Thoracic aorta endothelial cell (primary cell): ENCODE measurements at places on chromosomes 2 and 18. TPM values are rescaled to one million over a fixed set of nuclear protein-coding genes. Genes with fewer than 3 reads are reported as not detected.

OR6B2 gene
- not detected in 2 replicates for total RNA-seq

SKOR2 gene
- not detected in 2 replicates for total RNA-seq

PIEZO2 gene
- 0.29 and 31.0 TPM in 2 replicates for total RNA-seq

SERPINB2 gene
- total RNA-seq: 28.1 and 37.5 TPM in 2 replicates

ERMN gene
- not detected in 2 replicates for total RNA-seq

IL36RN gene
- total RNA-seq: not detected in 2 replicates

RAB27B gene
- 0.27 and 0.36 TPM in 2 replicates for total RNA-seq

FBXO48 gene
- total RNA-seq: 0.72 and 0.80 TPM in 2 replicates

ONECUT2 gene
- total RNA-seq: under 0.01 TPM in 2 replicates

AAMP gene
- 87.4 and 97.3 TPM in 2 replicates for total RNA-seq

EHBP1 gene
- 40.3 and 46.6 TPM in 2 replicates for total RNA-seq

DNER gene
- 0.07 and 0.13 TPM in 2 replicates for total RNA-seq

GCG gene
- not detected in 2 replicates for total RNA-seq

RAB6C gene
- total RNA-seq: not detected in 2 replicates

CCDC148 gene
- total RNA-seq: 0.14 and 0.27 TPM in 2 replicates

OSR1 gene
- 0.07 TPM in 1 of 2 replicates, not detected in the other for total RNA-seq

GPAT2 gene
- 6.5 and 7.4 TPM in 2 replicates for total RNA-seq

ANKRD53 gene
- total RNA-seq: 0.13 and 0.50 TPM in 2 replicates

PLB1 gene
- 0.50 and 0.53 TPM in 2 replicates for total RNA-seq

RFTN2 gene
- total RNA-seq: 6.3 and 6.5 TPM in 2 replicates

LRRC30 gene
- not detected in 2 replicates for total RNA-seq

ACMSD gene
- not detected in 2 replicates for total RNA-seq

FAM237A gene
- not detected in 2 replicates for total RNA-seq

UNC80 gene
- total RNA-seq: not detected in 2 replicates

LAMA1 gene
- total RNA-seq: under 0.01 and 0.07 TPM in 2 replicates

REEP1 gene
- total RNA-seq: 0.29 and 0.80 TPM in 2 replicates

GAD1 gene
- 0.14 and 0.66 TPM in 2 replicates for total RNA-seq

ASIC4 gene
- not detected in 2 replicates for total RNA-seq

KLHL14 gene
- total RNA-seq: not detected in 2 replicates

ARHGEF33 gene
- 0.13 and 0.14 TPM in 2 replicates for total RNA-seq

MEP1B gene
- 0.13 TPM in 1 of 2 replicates, not detected in the other for total RNA-seq

HMSD gene
- total RNA-seq: 0.14 and 0.27 TPM in 2 replicates

TNFRSF11A gene
- 3.6 and 5.5 TPM in 2 replicates for total RNA-seq

SPDYA gene
- 1.5 and 2.7 TPM in 2 replicates for total RNA-seq

LYG2 gene
- not detected in 2 replicates for total RNA-seq

C1QL2 gene
- not detected in 2 replicates for total RNA-seq

SMAD2 gene
- 71.9 and 132 TPM in 2 replicates for total RNA-seq

AOX1 gene
- total RNA-seq: 6.9 and 8.6 TPM in 2 replicates

NEU4 gene
- not detected in 2 replicates for total RNA-seq

C2orf69 gene
- 20.3 and 30.2 TPM in 2 replicates for total RNA-seq

PPIL3 gene
- 17.0 and 39.6 TPM in 2 replicates for total RNA-seq

CNTNAP5 gene
- not detected in 2 replicates for total RNA-seq

POTEJ gene
- total RNA-seq: not detected in 2 replicates

PUM2 gene
- total RNA-seq: 71.4 and 85.6 TPM in 2 replicates

LRP1B gene
- 0.07 and 0.13 TPM in 2 replicates for total RNA-seq

ADGRF3 gene
- 0.14 and 1.1 TPM in 2 replicates for total RNA-seq

TEX44 gene
- not detected in 2 replicates for total RNA-seq

COLEC11 gene
- not detected in 2 replicates for total RNA-seq

C2orf78 gene
- not detected in 2 replicates for total RNA-seq
